ENCODE measurements at places on chromosomes 4 and X.

DNA sequence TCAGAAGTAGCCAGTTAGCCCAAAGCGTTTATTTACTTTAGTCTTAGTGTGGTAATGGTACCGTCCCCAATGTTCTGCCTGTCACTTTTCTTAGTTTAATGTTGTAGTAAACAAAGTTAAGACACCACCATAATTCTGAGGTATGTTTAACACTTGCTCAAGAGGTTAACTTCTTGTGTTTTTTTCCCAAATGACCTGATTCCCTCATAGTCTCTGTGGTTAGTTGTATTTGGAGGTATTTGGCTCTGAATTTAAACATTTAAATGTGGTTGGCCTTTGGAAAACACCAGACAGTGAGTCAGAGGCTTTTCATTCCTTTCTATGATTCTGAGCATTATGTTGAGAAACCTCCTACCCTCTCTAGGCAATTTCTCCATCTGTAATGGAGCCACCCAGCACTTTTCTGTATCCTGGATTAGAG is 47.9 kb downstream of the CXCL1 start:
- no peak for DNase-seq

DNA sequence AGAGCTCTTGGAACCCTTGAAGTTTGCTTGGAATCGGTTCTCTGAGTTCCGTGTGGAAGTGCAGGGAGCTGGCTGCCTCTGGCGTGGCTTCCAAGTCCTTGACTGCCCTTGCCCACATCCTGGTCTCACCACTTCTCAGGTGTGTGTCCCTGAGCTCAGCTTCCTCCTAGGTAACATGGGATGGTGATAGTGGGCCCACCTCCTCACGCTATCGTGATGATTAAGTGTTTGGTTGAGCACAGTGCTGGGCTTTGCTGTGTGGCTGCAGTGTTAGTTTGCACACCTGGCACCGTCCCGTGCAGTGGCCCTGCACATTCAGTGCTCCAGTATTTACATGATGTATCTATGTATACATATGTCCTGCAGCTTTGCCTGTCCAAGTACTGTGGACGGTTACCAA is 81.5 kb downstream of the CLDN34 start:
- DNase-seq, result no peak

GRCh38 chrX:1051421-1051820 is 161.0 kb downstream of the CRLF2 start:
- DNase-seq, result no peak

GRCh38 chrX:69222103-69223090 is 57.1 kb upstream of the PJA1 start:
- peak; percentile 39 for DNase-seq

DNA sequence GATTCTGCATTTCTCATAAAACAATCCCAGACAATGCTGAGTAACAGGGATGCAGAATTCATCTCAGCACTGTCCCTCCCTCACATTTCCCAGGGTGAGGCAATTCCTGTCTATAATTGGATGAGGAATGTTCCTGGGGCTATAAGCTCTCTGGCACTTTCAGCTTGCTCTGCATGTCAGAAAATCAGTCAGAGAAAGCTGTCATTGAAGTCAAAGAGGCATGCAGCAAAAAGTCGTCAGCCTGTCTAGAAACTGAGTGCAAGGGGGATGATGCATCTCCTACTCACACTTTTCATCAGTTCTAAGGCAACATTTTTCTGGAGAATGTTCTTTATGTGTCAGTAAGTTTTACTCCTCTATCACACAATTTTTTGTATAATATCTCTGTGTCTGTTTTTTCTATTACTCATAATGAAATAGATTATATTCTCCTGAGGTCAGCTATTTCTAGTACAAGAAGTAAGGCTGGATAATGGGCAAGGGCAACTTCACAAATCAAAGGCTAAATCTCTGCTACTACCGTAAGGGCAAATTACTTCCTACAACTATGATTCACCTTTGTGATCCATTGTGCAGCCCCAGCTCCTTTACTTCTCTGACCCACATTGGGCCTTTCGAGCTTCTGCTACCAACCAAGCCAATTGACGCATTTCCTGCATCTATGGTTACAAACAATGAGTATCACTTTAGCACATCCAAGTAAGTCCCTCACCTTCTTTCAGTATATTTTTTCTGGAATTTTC is 56.0 kb downstream of the TASL start:
- no peak for DNase-seq

Measured in posterior cingulate gyrus (tissue), 11 donors.